ENCODE measurements at places on chromosomes 2 and 18.

DNA sequence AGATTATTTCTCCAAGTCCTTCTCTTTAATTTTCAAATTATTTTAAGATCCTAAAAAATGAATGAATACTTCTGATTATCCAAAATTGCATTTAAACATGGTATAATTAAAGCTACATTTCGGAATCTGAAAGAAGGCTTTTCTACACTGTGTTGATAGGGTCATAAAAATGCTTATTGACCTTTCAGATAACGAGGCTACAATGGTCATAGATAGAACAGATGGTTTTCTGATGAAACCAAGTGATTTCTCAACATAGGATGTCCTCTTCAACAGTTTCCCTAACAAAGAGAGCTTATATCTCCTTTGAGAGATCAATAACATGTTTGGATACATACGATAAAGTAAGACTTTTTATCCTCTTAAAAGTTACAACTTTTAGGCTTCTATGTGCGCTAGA lies 201.1 kb downstream of the PTH2R start:
- no peak for DNase-seq

GRCh38 chr2:187500585-187501359 lies 52.7 kb upstream of the CALCRL start:
- DNase-seq, result no peak

- peak; percentile 82 for DNase-seq
Measured at GRCh38 chr2:36785179-36785795, 88.8 kb downstream of the VIT start.

GRCh38 chr18:46250084-46250811 lies 146.1 kb downstream of the HAUS1 start:
- DNase-seq, result no peak

GRCh38 chr2:207334624-207335371 lies 169.1 kb upstream of the KLF7 start:
- peak; percentile 68 for DNase-seq

Measured in activated T-cell treated with anti-CD3 and anti-CD28 coated beads, Interleukin-2, amount 50 U/mL, for 24 hours (primary cell).